ENCODE measurements at places on chromosomes 5 and 9.

DNA sequence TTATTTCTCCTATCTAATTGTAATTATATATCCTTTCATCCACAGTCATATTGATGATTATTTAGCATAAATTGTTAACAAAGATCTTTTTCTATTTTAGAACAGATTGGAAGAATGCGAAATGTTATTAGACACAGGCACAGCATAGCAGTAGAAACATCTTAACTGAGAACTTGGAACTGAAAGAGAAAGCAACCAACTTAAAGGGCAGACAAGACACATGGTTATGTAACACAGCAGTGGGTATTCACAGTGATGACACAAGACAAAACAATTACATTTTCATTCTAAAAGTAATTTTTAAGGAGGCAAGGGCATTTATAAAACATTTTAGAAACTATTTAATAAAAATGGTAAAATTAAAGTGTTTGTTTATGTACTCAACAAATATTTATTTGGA lies 57.7 kb upstream of the MEF2C start:
- DNase-seq: no peak

DNA sequence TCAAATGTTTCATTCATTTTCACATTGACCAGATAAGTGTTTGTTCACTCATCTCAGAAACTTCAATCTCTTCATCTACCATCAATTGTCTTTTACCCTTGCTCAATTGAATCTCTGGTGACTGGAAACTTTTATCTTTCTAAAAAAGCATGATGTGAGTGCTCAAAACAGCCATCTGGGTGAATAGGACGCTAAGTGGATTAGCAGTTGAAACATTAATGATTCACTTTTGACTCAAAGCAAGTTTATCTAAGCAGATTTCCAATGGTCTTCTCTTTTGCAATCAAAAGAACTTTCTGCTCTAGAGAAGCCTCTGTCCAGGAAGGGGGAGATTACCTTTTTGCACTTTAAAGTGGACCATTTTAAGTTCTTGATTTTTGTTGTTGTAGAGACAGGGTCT lies 22.2 kb downstream of the KLF4 start:
- no peak for DNase-seq

DNA sequence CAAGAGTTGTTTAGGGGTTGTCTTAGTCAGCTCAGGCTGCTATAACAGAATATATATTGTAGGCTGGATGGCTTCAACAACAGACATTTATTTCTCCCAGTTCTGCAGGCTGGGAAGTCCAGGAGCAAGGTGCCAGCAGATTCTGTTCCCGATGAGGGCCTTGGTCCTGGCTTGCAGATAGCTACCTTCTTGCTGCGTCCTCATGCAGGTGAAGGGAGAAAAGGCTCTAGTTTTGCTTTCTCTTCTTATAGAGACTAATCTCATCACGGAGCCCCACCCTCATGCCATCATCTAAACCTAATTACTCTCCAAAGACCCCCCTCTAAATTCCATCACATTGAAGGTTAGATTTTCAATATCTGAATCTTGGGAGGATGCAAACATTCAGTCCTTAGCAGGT lies 246.0 kb upstream of the ANKRD55 start:
- DNase-seq: no peak

DNA sequence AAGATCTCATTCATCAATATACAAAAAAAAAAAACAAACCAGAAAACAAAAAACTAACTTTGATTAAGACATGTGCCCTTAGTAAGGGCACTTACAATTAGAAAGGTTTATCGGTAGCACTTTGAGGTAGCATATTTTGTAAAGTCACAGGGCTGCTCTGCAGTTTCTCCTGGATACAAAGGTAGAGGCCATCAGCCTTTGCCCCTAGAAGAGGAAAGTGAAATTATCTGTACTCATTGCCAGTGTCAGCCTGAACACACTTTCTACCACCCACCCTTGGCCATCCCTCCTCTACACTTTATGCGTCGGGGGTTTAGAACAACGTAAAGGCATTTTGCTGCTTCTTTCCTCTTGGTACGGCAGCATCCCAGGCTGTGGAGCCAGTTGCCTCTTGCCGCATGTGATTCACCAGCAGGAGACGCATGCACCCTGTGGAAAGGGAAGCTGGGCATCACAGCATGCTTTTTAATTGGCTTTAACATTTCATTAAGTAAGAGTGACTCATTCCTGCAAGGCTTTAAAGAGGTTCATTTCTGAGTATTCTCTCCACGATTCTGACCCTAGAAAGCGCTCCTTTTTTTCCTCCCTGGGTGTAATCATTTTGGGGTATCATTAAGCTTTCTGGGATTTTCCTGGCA lies 84.6 kb downstream of the CEMIP2 start:
- DNase-seq: no peak

DNA sequence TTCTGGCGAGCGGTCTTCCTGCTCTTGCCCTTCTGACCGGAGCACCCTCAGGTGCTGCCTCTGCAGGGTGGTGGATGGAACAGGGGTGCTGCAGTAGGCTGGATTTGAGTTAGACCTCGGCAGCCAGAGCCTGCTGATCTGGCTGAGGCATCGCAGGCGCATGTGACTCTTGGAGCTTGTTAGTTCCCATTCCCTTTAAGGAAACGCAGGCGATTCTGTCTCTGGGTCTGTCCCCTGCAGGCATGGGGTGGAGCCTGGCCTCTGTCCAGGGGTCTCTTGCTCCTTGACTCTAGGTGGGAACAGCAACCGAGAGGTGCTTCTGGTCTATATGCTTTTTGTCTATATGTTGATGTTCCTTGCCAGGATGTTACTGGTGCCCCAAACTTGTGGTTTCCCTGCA lies 3.1 kb downstream of the WNK2 start:
- DNase-seq: no peak

DNA sequence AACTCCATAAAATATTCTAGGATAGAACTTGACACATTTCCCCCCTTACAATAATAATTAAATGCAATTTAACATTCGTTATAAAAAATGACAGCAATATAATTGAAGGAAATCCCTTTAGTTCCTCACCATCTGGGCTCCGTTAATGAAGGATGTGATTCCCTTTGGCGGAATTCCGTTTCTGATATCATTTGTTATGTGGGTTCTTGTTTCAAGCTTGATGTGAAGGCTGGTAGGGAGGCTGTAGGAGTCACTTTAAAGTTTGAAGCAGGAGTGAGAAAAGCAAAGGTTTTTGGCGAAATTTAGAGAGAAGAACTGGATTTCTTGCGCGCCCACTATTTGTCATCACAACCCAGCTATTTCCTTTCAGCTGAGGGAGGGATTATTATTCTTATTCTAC lies 4.0 kb downstream of the RGS7BP start:
- DNase-seq: no peak
